Aorta (tissue), 5 donors: ENCODE measurements at places on chromosomes 1 and 21.

DNA sequence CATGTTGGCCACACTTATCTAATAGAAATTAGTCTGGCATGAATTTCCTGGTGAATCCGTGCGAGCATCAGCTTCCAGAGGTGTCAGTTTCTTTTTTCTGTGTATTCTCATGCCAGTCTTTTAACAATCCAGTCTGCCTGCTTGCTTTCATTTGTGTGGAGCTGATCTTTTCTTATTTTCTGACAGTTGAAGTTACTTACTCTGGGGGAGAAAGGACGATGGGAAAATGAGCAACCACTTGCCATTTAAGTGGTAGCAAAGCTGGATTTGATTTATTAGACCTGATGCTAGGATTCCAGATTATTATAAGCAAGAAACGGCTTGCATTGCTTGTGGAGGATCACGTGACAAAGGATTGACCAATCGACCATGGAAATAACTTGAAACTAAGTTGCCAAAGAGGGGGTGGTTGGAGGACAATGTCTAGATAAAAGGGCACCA, 24.3 kb upstream of the APP start:
- H3K27me3 ChIP-seq = no peaks in the 10 kb centered on the region
- H3K36me3 ChIP-seq = no peaks in the 10 kb centered on the region
- H3K4me1 ChIP-seq = no peaks in the 10 kb centered on the region
- no peak for DNase-seq
- no peak overlapping the region for H3K27ac ChIP-seq

- no peaks in the 10 kb centered on the region for H3K27me3 ChIP-seq
- no peak overlapping the region for H3K27ac ChIP-seq
- no peak for DNase-seq
- no peak overlapping the region for H3K4me3 ChIP-seq
- H3K36me3 ChIP-seq = no peaks in the 10 kb centered on the region
These were observed 315.5 kb downstream of the GPATCH2 start for GRCh38 chr1:217315346-217315745.

- no peak overlapping the region for H3K27ac ChIP-seq
- no peak for DNase-seq
- no peaks in the 10 kb centered on the region for H3K4me1 ChIP-seq
- no peaks in the 10 kb centered on the region for H3K36me3 ChIP-seq
These were observed 9.3 kb downstream of the C1QB start for GRCh38 chr1:22662318-22662717.

DNA sequence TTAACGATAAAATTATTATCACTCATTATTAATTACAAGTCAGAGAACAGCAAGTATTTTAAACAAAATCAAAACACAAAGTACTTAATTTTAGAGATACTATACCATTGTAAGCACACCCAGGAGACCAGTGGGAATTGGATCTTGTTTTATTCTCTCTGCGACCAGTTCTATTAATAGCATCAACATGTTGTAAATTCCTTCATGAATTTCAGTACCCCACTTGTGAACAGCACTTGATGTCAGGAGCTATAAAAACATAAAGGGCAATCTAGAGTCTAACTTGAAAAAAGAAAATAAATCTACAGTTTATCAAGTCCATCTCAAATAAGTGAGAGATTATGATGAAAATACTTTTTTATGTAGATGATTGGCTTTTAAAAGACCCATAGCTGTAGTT, 42.9 kb downstream of the USP24 start:
- no peak overlapping the region for H3K4me3 ChIP-seq
- H3K36me3 ChIP-seq = no peaks in the 10 kb centered on the region
- no peak for DNase-seq
- H3K27me3 ChIP-seq = no peaks in the 10 kb centered on the region
- no peaks in the 10 kb centered on the region for H3K4me1 ChIP-seq

- no peaks in the 10 kb centered on the region for H3K27me3 ChIP-seq
- no peaks in the 10 kb centered on the region for H3K4me1 ChIP-seq
- no peaks in the 10 kb centered on the region for H3K36me3 ChIP-seq
- no peak for DNase-seq
- no peak overlapping the region for H3K27ac ChIP-seq
These were observed 315.0 kb downstream of the PLA2G4A start for GRCh38 chr1:187143783-187144182.

GRCh38 chr1:156602557-156602993, 1.3 kb upstream of the GPATCH4 start:
- no peak for DNase-seq
- no peak overlapping the region for H3K27ac ChIP-seq
- H3K4me1 ChIP-seq = no peaks in the 10 kb centered on the region
- no peaks in the 10 kb centered on the region for H3K27me3 ChIP-seq
- H3K4me3 ChIP-seq = no peak overlapping the region

DNA sequence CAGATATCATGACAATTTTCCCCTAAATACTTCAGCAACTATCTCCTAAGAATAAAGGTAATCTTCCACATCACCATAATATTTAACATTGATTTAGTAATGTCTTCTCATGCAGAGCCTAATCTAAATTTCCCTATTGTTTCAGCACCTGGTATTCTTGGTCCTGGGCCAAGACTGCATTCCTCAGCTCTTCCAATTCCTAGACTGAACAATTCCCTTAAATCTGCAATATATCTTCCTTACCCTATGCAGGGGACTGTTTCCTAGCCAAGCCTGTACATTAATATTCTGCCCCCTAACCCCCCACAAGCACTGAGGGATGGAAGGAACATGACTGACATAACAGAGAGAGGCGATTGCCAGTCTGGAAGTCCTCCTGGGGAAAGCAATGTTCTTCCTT, 28.7 kb upstream of the DISP1 start:
- no peak overlapping the region for H3K27ac ChIP-seq
- H3K27me3 ChIP-seq = no peaks in the 10 kb centered on the region
- no peak overlapping the region for H3K4me3 ChIP-seq
- H3K36me3 ChIP-seq = no peaks in the 10 kb centered on the region
- H3K4me1 ChIP-seq = no peaks in the 10 kb centered on the region

- DNase-seq = peak; percentile 88
- H3K27me3 ChIP-seq = no peaks in the 10 kb centered on the region
- peaks cover 7% of the 10 kb centered on the region for H3K4me1 ChIP-seq
These were observed 183.3 kb upstream of the TMEM51 start for GRCh38 chr1:14970115-14970798.
